ENCODE measurements at places on chromosomes 16 and 17. TPM values are rescaled to one million over a fixed set of nuclear protein-coding genes. Genes with fewer than 3 reads are reported as not detected.

The PIRT gene
- polyA plus RNA-seq = not detected

The KRTAP16-1 gene
- not detected for polyA plus RNA-seq

The PRAC1 gene
- polyA plus RNA-seq = not detected

The CEMP1 gene
- polyA plus RNA-seq = 6.2 TPM

The IL34 gene
- not detected for polyA plus RNA-seq

The TBC1D3B gene
- 0.84 TPM for polyA plus RNA-seq

The PPP1R27 gene
- polyA plus RNA-seq = not detected

The LCAT gene
- polyA plus RNA-seq = 0.81 TPM

The ITGAX gene
- polyA plus RNA-seq = 6.2 TPM

The LRRC75A gene
- polyA plus RNA-seq = 1.7 TPM

The ZNF423 gene
- polyA plus RNA-seq = not detected

The BPTF gene
- polyA plus RNA-seq = 21.6 TPM

The MGRN1 gene
- polyA plus RNA-seq = 8.5 TPM

The P4HB gene
- 177 TPM for polyA plus RNA-seq

The GPR139 gene
- not detected for polyA plus RNA-seq

The SAP30BP gene
- 119 TPM for polyA plus RNA-seq

The G6PC1 gene
- polyA plus RNA-seq = not detected

The FLYWCH2 gene
- 20.8 TPM for polyA plus RNA-seq

The DUS1L gene
- 55.7 TPM for polyA plus RNA-seq

The NR1D1 gene
- polyA plus RNA-seq = 3.6 TPM

The FN3KRP gene
- 16.7 TPM for polyA plus RNA-seq

The CLEC18A gene
- not detected for polyA plus RNA-seq

The HS3ST2 gene
- not detected for polyA plus RNA-seq

The HES7 gene
- not detected for polyA plus RNA-seq

The CORO6 gene
- polyA plus RNA-seq = not detected

The RNF222 gene
- polyA plus RNA-seq = 0.08 TPM

Data from IgD-negative memory B cell (primary cell).